Activated naive CD8-positive, alpha-beta T cell treated with anti-CD3 and anti-CD28 coated beads, Interleukin-2, amount 50 U/mL, for 16 hours (primary cell): ENCODE measurements at places on chromosomes 7 and 10.

GRCh38 chr10:60722623-60723022 lies 55.7 kb upstream of the CDK1 start:
- DNase-seq, result no peak

DNA sequence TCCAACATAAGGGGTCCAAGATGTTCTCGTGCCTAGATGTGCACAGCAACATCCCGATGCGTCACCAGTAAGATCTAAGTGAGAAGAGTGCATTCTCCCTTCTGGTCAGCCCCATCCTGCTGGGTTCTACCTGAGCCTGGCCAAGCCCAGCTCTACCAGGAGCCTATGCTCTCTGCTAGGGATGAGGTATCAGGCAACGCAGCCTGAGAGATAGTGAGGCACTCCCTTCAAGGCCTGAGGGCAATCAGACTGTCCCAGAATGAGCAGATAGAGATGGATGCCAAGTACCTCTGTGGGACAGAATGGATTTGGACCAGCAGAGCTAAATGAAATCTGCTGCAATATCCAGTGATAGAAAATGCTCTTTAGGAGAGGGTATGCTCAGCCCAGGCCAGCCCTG lies 26.7 kb downstream of the DDC start:
- no peak for DNase-seq

- DNase-seq, result no peak
These were observed 16.8 kb downstream of the NOBOX start for GRCh38 chr7:144386741-144387140.

DNA sequence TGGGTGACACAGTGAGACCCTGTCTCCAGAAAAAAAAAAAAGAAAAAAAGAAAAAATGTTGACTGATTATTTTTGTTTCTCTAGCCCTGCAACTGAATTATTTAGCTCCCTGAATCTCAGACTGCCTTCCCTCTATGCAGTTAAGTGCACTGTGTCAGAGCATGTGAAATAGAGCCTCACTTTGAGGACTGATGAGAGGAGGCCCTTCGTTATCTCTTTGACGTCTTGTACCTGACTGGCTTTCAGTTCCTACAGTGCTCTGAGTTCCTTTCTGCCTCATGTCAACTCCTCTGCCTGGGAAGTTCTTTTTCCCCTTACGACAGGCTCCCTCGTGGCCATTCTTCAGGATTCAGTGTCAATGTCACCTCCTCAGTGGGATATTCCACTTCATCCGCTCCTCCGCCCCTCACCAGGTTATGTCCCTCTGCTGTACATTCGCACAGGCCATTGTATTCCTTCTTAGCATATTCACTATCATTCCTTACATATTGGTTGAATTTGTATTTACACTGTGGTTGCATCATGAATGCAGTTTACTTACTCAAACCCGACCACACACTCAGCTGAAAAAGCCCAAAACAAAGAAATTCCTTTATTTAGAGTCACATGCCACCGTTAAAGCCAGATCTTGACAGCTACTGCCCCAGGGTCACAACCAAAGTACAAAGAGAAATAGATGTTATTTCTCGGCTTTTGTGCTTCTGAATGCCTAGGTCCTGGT lies 18.1 kb upstream of the CAMK2G start:
- DNase-seq, result no peak
